Hematopoietic multipotent progenitor cell treated with erythropoietin and hydrocortisone succinate and interleukin-3 and kit ligand, for 6 days (in vitro differentiated cells): ENCODE measurements at places on chromosomes 7 and 10.

- DNase-seq = no peak
Observed at GRCh38 chr7:74253331-74253730, 868 bp downstream of the RFC2 start.

DNA sequence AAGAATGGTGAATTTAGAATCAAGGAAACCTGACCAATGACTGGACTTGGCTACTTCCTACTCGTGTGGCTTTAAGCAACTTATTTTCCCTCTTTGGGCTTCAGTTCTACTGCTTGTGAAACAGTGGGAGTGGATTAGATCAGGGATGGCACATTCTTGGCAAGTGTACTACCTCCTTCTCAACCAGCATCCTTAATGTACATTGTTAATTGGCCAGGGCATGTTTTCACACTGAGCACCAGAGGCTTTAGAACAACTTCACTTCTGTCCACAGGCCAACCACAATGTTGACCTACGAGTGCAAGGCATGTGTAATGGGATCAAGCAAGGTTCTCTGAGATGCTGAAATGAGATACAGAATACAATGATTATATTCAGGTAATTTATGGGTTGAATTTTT is 315.3 kb downstream of the ADRA2A start:
- no peak for DNase-seq

- no peak for DNase-seq
Observed at GRCh38 chr7:66099232-66099550, 15.5 kb upstream of the CRCP start.

GRCh38 chr10:31319602-31320549 is 860 bp downstream of the ZEB1 start:
- DNase-seq = peak; percentile 44

- peak; percentile 20 for DNase-seq
Observed at GRCh38 chr10:72310636-72311035, 36.9 kb downstream of the DDIT4 start.

- no peak for DNase-seq
Observed at GRCh38 chr10:102261196-102261595, 15.9 kb downstream of the GBF1 start.

DNA sequence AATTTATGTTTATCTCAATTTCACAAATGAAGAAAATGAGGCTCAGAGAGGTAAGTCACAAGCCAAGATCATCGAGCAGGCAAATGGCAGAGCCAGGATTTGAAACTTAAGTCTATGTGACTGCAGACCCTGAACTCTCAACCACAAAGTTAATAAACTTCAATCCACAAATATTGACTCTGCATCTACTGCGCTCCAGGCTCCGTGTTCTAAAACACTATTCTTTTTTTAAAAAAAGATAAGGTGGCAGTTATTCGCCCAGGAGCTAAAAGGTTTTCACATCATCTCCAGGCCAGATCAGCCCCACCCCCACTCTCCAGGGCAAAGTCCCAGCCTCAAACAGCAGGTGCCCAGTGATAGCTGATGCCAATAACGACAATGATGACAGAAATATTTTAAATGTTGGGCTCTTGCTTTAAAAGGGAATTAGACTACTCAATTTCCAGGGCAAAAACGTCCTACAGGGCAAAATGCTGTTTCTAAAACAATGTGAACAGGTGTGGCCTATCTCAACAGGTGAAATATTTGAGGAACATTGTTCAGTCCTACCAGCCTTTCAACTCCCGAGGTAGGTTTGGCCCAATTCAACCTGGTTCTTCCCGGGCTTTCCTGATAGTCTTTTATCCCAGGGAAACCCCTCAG is 85.2 kb downstream of the SORBS1 start:
- peak; percentile 79 for DNase-seq

GRCh38 chr7:18475488-18475887 is 20.1 kb upstream of the HDAC9 start:
- no peak for DNase-seq

DNA sequence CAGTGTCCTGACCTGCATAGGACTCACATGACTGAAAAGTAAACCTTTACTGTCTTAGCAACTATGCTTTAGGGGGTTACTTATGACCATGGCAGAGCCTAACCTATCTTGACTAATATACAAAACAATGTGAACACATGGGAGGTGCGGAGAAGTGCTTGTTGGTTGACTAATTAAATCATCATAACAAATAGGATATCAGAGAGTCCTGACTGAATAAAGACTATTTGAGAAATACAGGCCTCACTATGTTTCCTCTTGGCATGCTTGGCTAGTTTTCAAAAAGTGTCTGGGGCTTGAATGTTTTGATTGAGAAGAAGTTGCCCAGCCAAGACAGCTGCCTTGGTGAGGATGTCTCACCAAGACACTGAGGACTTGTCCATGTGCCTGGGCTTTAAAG is 104.4 kb upstream of the PHYHIPL start:
- no peak for DNase-seq

- DNase-seq = no peak
Observed at GRCh38 chr10:58091886-58092285, 175.8 kb downstream of the IPMK start.

GRCh38 chr7:2452643-2453270 is 23.4 kb downstream of the GRIFIN start:
- DNase-seq = no peak

DNA sequence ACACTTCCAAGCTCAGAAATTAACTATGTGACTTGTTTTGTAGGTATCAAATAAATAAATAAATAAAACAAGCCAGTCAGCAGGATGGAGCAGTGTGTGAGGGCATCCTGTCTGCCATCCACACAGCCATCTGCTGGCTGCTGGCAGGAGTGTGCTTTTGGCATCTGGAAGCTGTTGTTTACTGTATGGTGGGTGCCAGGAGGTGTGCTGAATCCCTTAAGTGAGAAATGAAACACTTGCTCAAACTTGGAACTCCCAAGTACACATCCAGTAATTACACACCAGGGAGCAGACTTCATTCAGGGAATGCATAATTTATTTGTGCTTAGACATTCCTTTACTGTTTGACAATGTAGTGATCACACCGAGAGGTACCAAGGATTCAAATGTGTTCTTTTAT is 16.9 kb upstream of the TAX1BP1 start:
- peak; percentile 38 for DNase-seq

DNA sequence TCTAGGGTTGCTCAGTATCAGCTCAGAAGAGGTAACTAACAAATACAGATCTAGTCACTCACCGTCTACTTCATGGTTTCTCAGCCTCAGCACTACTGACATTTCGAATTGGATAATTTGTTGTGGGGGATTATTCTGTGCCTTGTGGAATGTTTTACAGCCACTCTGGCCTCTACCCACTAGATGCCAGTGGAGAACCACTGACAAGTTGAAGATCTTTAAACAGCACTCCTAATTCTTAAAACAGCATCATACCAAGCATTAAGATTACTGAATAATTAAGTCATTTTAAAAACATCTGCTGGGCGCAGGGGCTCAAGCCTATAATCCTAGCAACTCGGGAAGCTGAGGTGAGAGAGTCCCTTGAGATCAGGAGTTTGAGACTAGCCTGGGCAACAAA is 82.6 kb downstream of the UPF2 start:
- no peak for DNase-seq

DNA sequence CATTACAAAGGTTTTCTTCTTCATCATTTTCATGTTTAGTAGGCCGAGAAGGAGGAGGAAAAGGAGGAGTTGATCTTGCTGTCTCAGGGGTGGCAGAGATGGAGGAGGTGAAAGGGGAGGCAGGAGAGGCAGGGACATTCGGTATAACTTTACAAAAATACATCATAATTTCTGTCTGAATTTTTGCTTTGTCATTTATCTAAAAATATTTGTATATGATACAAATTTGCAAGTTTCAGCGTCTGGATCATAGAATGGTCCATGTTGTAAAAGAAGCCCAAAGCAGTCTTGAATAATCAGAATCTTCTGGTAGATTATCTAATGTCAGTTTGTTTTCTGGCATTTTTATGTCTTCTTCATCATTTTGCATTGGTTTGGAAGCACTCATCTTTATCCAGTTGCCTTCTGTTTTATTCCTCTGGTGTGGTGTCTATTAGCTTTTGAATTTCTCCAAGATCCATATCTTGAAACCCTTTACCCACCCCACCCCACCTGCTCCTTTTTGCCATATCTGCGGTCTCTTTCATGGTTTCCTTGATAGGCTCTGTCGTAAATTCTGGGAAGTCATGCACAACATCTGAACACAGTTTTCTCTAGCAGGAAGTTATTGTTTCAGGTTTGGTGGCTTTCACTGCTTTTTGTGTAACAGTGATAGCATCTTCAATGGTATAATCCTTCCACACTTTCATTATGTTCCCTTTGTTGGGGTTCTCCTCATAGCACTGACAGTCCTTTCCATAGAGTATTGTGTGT is 95.0 kb downstream of the ST7 start:
- DNase-seq = peak; percentile 67

- DNase-seq = no peak
Observed at GRCh38 chr7:7720193-7720592, 1.8 kb upstream of the RPA3 start.

- DNase-seq = no peak
Observed at GRCh38 chr10:113487154-113487553, 65.7 kb upstream of the HABP2 start.

DNA sequence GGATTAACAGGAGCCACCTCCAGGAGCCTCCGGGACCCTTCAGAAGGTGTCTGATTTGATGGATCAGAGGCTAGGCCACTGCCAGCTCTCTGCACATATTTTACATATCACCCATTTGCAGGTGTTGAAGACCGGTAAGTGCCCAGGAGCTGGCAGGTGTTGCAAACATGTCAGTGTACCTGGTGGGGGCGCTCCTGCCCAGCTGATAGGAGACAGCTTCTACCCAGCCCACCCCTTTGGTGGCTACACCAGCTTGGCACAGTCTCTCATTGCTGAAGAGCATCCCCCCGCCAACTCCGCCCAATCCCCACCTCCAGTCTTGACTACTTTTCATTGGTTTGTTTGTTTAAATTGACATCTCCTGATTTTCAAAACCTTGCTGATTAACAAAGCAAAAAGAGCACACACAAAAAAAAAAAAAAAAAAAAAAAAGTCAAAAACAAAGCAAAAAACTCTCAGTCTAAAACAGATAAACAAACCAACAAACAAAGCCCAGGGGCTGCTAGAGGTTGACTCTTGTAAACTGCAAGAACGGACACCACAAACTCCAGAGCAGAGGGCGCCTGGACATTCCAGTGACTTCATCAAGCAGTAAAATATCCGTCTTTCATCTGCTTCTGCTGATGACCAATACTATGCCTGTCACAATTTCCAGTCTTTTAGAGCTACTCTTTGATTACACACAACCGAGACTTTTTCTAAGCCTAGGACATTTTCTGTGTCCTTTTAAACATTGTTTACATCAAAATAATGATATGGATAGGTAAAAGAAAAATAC is 275.3 kb downstream of the NRG3 start:
- DNase-seq = peak; percentile 3
